ENCODE measurements at places on chromosomes 1 and 21.

DNA sequence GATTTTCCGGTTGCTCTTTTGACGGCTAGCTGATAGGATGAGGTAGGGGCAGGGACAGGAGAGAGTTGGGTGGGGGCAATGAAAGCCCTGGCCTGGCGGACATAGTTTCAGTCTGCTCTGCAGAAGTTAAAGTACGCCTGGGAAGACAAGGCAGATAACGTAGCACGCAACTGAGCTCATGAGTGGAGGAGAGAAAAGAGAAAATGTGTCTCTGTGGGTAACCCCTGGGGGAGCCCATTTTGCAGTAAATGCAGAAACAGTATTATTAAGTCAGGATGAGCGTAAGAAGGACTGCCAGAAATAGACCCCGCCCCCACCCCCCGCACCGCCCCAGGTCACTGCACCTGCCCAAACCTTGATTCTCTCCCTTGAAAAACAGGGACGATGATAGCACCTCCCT lies 51.7 kb upstream of the TARBP1 start:
- no peak for DNase-seq

- no peak for DNase-seq
Measured at GRCh38 chr1:36612121-36612520, 129.4 kb upstream of the CSF3R start.

DNA sequence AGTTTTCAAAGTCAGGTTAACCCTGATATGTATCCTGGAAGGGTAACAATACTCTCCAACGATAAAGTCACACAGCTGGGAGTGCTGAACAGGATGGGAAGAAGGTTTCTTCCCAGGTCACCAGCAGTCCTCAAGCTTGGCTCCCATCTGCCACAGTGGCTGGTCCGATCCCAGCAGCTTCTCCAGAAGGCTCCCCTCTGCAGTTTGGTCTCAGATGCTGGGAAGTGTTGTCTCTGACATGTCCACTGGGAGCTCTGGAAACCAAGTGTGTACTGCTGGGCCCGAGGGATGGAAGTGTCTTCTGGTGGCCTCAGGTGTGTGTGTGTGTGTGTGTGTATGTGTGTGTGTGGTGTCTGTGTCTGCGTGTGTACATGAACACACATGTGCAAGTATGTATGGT lies 16.4 kb upstream of the GNL2 start:
- no peak for DNase-seq

DNA sequence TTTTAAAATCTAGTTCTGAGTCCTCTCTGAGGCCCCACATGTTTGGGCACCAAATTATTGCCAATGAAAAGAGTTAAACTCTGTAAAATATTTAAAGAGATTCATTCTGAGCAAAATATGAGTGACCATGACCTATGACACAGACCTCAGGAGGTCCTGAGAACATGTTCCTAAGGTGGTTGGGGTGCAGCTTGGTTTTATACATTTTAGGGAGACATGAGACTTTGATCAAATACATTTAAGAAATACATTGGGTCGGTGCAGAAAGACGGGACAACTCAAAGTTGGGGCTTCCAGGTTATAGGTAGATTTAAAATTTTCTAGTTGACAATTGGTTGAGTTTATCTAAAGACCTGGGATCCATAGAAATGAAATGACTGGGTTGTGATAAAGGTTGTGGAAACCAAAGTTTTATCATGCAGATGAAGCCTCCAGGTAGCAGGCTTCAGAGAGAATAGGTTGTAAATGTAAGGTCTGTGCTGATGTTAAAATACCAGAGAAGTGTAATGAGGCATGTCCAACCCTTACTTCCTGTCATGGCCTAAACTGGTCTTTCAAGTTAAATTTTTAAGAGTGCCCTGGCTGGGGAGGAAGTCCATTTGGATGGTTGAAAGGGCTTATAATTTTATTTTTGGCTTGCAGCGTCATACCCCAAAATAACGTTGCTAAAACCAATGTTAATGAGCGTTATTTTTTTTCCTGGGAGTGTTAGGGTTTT lies 274.9 kb downstream of the NUF2 start:
- DNase-seq, result no peak

DNA sequence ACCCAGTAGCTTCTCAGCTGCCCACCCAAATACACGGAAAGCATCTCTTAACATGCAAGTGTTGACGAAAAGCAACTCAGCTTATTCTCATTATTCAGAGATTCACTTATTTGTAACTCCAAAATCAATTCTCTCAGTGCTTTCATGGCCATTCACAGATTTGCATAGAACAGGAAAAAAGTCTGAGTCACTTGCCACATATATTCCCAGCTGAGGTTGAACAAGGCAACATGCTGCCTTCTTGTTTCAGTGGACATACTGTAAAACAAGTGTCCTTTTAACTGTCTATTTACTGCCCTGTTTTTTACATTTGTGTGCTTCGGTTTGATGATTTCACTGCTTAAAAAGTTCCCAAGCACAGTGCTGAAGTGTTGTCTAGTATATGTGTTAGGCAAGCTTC lies 273.0 kb downstream of the LTN1 start:
- no peak for DNase-seq

- DNase-seq, result no peak
Measured at GRCh38 chr1:193275773-193276172, 89.4 kb upstream of the B3GALT2 start.

All from spinal cord (tissue), 10 donors.